ENCODE measurements at places on chromosomes 4 and X.
A peak's percentile ranks its signal among the peaks of the same experiment; 100 is the strongest.

GRCh38 chr4:98290511-98290910 lies 29.3 kb downstream of the RAP1GDS1 start:
- peak; percentile 41 for DNase-seq

DNA sequence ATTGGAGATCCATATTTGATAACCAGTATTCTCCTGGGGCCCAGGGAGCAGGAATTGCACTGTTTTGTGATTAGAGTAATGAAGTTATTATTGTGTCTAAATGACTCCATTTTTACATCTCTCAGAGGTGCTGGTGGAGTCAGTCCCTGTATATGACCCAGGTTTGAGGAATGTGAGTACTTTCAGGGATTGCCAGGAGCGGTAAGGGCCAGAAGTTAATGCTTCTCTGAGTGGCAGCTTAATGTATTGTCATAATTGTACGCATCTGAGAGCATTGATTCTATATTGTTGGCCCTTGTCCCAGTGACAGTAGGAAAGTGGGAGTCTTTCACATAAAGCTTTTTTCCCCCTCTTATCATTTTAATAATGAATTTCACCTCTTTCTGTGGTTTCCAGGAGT lies 146.2 kb downstream of the GATB start:
- DNase-seq: no peak

GRCh38 chr4:176077561-176077960 lies 11.9 kb downstream of the WDR17 start:
- DNase-seq: no peak

GRCh38 chr4:127219232-127219631 lies 413.5 kb upstream of the INTU start:
- DNase-seq: no peak

DNA sequence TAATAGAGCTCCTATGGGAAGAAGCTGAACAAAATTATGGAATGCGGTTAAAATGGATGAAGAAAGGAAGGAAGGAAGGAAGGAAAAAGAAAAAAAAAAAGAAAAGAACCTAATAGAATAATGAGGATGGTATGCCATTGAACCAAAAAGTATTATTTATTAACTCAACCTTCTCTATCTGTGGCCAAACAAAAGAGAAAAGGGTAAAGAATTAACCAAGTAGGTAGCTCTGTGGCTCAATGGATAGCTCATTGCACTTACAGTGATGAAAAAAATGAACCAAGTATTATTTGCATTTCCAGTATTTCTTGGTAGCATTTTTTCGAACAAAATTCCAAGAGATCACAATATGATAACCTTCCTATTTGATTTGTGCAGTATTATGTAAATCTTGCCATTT lies 56.9 kb upstream of the SLC39A8 start:
- no peak for DNase-seq

- DNase-seq: no peak
These were observed 648.7 kb downstream of the GRID2 start for GRCh38 chr4:92952426-92952825.

DNA sequence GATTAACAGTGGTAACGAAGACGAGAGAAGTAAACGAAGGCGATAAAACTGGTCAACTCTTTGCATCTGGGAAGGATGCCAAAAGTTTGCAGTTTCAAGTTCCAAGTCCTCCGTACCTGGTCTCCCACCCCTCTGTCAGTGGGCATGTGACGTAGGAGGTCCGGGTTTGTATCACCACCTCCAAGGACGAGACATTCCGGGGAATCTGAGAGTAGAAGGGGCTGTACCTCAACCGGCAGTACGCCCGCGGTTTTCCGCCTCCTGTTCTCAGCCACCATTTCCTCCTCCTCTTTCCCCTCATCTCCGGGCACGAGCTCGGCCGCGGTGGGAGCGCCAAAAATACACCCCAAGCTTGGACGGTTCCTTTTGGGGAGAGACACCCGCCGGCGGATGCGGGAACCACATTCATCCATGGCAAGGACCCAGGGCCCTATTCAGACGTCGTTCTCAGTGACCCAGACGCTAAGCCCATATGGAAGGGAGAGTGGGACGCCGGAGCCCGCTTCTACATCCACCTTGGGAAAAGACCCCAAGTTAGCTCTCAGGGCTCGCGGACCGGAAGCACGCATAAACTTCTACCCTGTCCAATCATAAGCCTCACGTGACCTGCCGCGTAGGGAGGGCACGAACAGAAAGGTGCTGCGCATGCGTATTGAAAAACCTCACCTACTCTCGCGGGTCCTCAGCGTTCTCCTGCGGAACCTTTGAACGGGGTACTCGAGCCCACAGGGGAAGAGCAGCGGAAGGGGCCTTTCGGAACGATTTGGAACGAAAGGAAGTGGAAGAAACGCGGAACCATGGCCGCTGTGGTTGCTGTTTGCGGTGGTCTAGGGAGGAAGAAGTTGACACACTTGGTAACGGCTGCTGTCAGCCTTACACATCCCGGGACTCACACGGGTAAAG lies at the start of the genes HELQ and MRPS18C:
Gene HELQ, minus strand, starts transcription at position 543 of the 903 bp plus-strand sequence. Its CDS starts 130 bp downstream, at position 413.
Gene MRPS18C, plus strand, starts transcription at position 778 of the 903 bp plus-strand sequence. Its CDS starts 20 bp downstream, at position 798.
- DNase-seq: peak; percentile 97

DNA sequence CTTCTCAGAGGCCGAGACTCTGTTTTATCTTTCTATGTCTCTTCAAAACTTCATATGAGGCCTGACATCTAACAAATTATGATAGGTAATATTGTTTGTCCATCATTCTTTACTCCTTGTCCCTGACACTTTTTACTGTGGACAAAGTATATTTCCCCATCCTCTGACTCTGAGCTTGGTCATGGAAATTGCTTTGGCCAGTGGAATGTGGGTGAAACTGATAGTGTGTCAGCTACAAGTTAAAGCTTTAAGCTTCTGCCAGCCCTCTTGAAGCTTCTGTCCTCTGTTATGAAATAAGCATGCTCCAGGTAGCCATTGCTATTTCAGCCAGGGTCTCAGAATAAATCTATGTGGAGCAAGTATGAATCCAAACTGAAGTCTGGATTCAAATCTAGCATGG lies 604.6 kb downstream of the BCOR start:
- DNase-seq: no peak

GRCh38 chrX:97315939-97316338 lies 432.2 kb downstream of the RPA4 start:
- peak; percentile 1 for DNase-seq

DNA sequence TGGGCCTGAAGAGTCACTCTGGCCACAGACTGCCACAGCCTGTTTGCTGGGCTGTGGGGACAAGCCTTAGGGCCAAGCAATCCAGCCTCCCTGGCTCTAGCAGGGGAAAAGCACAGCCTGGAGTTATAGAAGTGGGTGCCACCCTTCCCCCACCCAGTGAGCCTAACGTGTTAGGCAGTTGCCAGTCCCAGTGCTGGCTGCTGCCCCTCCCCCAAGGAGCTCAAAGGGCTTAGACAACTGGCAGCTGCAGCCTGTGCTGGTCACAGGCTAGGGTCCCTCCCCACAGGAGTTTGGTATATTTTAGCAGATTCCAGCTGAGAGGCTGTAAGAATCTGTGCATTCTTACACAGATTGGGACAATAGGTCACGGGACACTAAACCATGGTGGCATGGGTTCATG lies 370.3 kb upstream of the FGF16 start:
- no peak for DNase-seq

Measured in erythroblast (primary cell).